ENCODE measurements at places on chromosomes 2 and 18.

GRCh38 chr18:9429662-9429993 lies 45.7 kb upstream of the RALBP1 start:
- ATAC-seq, result no peak

GRCh38 chr2:217839750-217840107 lies 163.1 kb downstream of the TNS1 start:
- ATAC-seq, result no peak

DNA sequence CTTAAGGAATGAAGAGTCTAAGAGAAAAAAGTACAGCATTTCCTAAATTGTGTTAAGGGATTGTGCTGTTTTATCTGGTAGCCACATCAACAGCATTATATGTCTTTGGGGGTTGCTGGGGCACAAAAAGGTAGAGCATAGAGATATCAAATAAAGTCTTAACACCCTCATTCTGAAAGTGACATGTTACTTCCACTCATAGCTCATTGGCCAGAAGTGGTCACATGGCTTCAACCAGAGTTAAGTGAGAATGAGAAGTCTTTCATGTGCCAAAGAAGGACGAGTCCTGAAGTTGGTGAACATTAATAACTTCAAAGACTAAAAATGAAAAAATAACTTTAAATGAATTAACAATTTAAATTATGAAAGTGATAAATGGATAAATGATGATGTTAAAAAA lies 175.7 kb upstream of the ZEB2 start:
- no peak for ATAC-seq

- no peak for ATAC-seq
Observed at GRCh38 chr2:37523814-37524362, 147.6 kb downstream of the CDC42EP3 start.

All from SK-N-SH treated with all-trans-retinoic acid at 6 μM for 48 hours (cell line).